ENCODE measurements at places on chromosomes 3 and 15.

- no peak for DNase-seq
Observed at GRCh38 chr3:44478055-44478468, 592 bp upstream of the ZNF445 start.

DNA sequence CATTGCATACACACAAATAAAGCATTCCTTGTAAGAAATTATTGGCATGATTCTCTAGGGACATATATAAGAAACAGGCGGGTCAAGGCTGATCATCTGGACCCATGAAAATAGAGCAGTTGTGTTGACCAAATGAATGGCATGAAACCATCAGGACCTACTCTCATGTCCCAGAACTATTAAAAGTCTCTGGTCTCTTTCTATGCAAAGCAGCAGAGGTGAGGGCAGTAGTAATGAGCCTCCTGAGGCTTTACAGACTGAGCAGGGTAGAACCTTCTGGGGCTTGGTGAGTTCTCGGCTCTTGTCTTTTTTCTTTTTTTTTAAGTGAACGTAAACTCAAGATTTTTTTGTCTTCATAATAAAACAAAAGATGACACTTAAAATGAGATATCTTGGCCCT, 9.3 kb downstream of the GLDN start:
- DNase-seq = no peak

- peak; percentile 59 for DNase-seq
Observed at GRCh38 chr3:188627652-188628051, 473.7 kb downstream of the LPP start.

- no peak for DNase-seq
Observed at GRCh38 chr3:4425707-4426106, 41.4 kb downstream of the SUMF1 start.

DNA sequence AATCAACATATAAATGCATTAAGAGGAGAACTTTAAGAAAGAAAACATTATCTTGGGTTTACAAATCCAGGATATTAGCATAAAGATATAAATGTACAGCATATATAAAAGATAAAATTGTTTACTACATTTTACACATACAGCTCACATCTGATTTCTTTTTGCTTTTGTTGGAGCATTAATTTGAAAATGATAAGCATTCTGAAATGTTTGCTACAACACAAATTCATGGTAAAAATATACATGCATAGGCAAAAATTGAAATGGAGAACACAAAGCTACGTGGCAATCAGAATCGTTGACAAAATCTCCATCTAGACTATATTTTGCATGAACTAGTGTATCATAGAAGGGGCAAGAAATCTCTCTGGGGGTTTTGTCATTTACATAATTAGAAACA, 159.1 kb downstream of the TIGIT start:
- DNase-seq = no peak

DNA sequence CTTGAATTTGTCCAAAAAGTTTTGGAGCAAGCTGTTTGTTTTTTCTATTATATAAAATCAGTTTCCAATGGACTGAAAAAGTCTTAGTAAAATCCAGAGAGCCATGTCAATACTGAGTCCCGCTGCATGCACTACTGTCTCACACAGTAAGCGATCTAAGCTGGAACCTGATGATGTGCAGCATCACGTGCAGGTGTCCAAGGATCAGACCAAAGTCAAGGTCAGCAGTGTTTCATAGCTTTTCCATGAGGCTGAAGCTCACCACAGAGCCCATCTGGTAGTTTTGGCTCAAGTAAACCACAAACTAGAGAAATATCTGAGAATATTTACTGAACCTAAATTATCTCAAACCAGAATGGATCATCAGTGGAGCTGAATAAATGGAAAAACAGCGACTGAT, 784.0 kb upstream of the SEMA6D start:
- no peak for DNase-seq

DNA sequence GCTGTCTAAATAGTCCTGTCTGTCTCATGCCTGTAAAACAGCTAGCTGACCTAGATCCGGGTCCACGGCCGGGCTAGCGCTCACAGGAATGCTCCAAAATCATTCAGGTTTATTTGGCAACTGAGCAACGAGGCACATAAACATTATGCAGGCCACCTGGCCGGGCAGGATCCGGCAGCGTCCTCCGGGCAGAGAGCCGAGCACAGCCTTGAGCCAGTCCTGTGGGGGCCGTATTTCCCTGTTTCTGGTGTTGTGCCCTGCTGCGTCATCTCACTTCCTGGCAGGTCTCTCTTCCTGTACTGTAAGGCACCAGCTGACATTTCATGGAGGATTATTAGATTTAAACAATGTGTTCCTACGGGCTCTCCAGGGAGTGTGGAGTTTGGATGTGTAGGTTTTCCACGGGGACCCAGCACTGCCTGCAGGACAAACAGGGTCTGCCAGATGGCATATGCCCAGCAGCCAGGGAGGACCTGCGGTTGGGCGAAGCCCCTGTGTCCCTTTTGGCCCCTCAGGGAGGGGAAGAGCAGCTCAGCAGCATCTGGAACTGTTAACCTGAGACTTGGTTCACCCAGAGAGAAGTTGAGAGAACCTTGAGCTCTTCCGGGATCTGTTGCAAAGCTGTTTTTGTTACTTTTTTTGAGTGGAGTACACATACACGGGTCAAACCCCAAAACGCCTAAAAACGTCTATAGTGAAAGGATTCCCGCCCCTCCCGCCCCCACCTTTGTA, 16.6 kb upstream of the LRRK1 start:
- peak; percentile 80 for DNase-seq

- DNase-seq = no peak
Observed at GRCh38 chr15:57865294-57865693, 158.8 kb downstream of the POLR2M start.

- no peak for DNase-seq
Observed at GRCh38 chr3:98367464-98368246, 14.0 kb downstream of the OR5K4 start.

Measured in fibroblast of the conjunctiva (primary cell).